ENCODE measurements at places on chromosomes 6 and 20.

DNA sequence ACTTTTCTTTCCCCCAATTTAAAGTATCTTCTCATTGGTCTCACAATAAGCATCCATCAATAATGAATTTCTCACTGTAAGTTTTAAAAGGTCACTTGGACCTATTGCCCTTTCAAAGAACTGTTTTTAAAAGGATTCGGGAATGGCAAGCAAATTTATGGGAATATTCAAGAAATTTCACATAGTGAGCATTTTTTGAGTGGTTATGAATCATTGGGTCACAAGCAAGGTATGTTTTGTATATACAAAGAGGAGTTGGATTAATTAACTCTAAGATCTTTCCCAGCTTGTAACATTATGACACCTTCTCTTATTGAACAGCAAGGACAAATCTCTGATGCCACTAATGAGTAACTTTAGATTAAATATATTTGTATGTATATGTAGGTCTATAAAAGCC lies 165.0 kb downstream of the MOXD1 start:
- no peak for DNase-seq

- DNase-seq = no peak
These were observed 155.8 kb downstream of the WDR27 start for GRCh38 chr6:169545982-169546381.

DNA sequence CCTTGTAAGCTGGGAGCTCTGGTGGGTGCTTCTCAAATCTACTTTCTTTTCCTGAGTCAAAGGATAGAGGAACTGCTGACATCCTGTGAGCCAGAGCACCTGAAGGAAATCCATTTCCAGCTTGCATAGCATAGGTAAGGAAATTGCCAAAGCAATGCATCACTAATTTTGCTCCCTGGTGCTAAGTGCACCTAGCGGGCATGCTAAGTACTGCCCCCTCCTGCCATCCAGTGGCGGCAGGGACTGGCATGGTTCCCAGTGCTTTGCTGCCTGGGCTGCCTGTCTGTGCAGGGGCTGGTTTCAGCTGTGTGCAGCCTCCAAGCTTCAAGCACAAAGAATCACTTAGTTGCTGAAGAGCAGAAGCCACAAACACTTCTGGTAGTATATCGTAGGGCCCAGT lies 63.9 kb downstream of the FARS2 start:
- no peak for DNase-seq

- no peak for DNase-seq
These were observed 674 bp downstream of the NRSN1 start for GRCh38 chr6:24126586-24127192.

DNA sequence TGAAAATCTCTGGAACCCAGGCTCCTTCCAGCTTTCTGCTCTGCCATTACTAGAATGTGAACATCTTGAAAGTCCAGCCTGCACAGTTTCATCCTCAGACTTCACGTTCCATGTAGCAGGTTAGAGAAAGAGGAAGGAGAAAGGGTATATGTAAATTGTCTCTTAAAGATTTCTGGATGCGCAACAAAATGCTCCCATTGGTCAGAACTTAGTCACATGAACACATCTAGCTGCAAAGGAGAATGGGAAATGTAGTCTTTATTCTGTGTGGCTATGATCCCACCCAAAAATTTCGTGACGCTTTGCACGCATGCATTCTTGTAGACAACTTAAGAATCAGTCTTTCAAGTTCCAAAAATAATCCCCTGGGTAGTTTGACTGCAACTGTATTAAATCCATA lies 46.4 kb upstream of the CHD6 start:
- no peak for DNase-seq
